ENCODE measurements at places on chromosomes 1 and 21.

- no peak for DNase-seq
Observed at GRCh38 chr1:26530895-26531598, 1.5 kb downstream of the RPS6KA1 start.

DNA sequence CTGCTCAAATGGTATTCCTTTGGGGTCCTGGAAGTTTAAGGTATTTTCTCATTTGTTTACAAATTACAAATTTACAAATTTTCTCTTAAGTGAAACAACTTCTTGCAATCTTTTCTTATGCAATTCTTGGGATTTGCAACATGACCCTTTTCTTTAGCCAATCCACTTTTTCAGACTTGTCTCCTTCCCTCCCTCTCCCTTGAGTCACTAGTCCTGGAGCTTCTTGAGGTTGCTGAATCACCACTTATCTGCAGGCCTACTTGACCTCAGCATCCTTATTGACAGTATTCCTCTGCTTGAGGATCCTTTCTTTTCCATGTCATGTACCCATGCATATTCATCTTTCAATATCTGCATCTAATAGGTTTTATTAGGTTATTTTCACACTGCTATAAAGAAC is 302.8 kb upstream of the ADAMTS5 start:
- DNase-seq: no peak

GRCh38 chr21:45478115-45478801 is 64.0 kb downstream of the SLC19A1 start:
- DNase-seq: peak; percentile 81

DNA sequence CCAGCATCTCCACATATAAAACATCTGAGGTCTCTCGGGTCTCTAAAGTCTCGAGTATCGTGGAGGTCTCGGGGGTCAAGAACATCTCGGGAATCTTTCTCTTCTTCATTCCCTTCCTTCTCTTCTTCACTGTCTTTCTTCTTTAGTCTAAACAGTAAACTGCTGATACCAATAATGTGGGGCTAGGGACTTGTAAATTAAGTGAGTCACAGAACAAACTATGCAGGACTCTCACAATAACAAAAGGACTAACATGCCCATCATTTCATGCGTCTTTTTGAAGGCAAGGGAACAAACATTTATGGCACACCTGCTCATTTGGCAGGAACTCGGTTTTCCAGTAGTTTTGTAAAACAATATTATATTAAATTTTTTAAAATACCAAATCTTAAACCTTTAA is 32.4 kb downstream of the PRPF38A start:
- DNase-seq: no peak

DNA sequence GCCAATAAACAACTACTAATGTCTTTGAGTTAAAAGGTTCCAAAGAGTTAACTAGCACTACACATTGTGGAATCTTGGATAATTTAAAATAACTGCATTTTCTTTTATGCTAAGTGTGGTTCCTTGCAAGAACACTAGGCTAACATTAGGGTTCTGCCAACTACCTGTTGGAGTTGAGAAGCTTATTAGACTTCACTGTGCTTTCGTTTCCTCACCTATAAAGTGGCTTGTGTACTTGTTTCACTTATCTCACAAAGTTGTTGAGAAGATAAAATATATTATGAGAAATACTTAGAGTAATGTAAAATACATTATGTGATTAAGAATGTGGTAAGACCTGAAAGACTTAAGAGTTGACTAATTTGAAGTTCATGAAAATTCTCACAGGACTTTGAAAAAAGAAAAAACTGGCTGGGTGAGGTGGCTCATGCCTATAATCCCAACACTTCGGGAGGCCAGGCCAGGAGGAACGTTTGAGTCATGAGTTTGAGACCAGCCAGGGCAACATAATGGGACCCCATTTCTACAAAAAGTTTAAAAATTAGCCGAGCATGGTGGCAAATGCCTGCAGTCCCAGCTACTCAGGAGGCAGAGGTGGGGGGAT is 5.6 kb upstream of the RRAGC start:
- DNase-seq: no peak

DNA sequence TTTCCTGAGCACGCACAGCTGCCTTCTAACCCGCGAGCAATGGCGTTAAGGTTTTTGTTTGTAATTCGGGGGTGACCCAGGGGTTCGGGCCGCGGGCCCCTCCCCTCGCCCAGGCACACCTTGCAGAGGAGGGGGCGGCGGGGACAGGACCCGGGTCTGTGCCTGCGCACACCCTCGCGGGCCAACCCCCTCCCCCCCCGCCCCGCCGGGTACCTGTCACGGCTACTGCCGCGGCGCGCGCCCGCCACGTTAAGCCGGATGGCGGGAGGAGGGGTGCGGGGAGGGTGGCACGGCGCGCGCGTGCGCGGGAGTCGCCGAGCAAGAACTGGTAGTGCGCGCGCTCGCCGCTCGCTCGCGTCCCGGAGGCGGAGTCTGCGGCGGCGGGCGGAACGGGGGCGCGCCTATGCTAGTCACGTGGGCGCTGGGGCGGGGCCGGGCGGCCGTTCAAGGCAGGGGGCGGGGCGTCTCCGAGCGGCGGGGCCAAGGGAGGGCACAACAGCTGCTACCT is at the start of gene TPTE:
Gene TPTE (plus strand): TSS at position 493 of the 508 bp plus-strand sequence. CDS start 17,141 bp downstream, outside the sequence.
- DNase-seq: no peak
